Endodermal cell (in vitro differentiated cells): ENCODE measurements at places on chromosomes 7 and 10. TPM values are rescaled to one million over a fixed set of nuclear protein-coding genes. Genes with fewer than 3 reads are reported as not detected.

The TMEM176B gene
- 0.35 TPM in 1 of 3 replicates, not detected in the others for total RNA-seq

DNA sequence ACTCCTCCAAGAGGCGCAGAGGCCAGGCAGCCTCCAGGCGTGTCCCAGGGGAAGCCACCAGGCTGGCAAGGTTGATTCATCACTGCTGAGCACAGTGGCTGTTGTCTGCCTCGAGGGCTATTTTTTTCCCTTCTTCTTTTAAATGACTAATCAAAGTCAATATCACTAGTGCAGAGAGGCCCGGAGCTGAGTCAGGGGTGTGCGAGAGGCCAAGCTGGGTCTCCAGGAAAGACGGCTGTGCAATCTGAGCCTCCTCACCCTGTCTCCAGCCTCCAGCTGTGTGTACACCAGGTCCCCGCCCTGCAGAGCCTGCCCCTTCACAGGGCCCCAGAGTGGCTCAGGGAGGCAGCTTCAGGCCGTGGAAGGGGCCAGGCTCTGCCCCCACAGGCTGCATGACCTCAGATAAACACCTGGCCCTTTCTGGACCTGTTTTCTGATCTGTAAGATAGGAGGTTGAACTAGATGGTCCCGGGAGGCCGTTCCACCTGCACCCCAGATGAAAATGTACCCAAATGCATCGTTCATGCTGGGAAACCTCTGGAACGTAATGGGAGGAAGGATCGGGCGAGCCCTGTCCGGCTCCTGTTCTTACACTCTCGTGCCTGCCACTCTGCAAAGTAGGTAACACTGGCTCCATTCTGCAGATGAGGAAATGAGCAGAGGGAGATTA lies 3.7 kb downstream of the STX1A start:
- peak overlapping the region; percentile 24 for H3K27ac ChIP-seq
- H3K36me3 ChIP-seq, result no peaks in the 10 kb centered on the region
- H3K27me3 ChIP-seq, result peaks cover 19% of the 10 kb centered on the region
- DNase-seq, result no peak

DNA sequence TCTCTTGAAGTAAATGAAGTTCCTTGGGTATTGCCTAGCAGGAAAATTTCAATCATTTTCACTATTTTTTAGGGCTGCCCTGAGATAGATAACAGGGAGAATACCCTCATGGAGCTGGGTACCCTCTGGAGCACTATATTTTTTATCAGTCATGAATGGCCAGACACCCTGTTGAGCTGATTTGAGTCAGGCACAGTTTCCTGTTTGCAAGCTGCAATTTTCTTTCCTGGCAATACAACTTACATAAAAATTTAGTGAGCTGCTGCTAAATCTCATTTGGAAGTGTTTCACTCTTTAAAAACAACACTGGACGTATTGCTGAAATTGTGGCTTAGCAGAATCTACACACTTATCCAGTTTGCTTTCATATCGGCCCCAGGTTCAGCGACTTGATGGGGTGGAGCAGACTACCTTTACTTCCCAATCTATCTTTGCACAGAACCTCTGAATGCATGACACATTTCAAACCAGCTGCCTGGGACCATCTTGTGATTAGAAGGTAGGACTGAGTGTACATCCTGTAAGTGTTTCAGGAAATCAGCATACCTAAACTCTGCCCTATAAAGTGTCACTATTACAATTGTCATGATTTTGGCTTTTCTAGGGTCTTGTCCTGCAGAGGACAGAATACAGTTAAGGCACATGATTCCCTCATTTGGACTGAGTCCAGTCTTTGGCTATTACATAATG lies 125.7 kb upstream of the FAM3C start:
- no peak for DNase-seq
- no peak overlapping the region for H3K27ac ChIP-seq
- no peaks in the 10 kb centered on the region for H3K4me1 ChIP-seq
- no peak overlapping the region for H3K4me3 ChIP-seq
- H3K27me3 ChIP-seq, result no peaks in the 10 kb centered on the region

The TRIL gene
- total RNA-seq, result 3.3 TPM in 2 replicates

DNA sequence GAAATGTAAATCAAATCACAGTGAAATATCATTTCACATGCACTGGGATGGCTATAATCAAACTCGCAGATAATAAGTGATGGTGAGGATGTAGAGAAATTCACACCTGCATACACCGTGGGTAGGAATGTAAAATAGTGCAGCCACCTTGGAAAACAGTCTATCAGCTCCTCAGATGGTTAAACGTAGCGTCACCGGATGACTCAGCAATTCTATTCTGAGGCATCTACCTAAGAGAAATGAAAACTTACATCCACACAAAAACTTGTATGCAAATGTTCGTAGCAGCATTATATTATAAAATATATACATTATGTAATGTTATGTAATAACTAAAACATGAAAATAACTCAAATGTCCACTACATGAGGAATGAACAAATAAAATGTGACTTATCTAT lies 38.9 kb downstream of the SH3PXD2A start:
- no peak overlapping the region for H3K4me3 ChIP-seq
- peaks cover 12% of the 10 kb centered on the region for H3K4me1 ChIP-seq
- no peak for DNase-seq
- no peaks in the 10 kb centered on the region for H3K27me3 ChIP-seq

DNA sequence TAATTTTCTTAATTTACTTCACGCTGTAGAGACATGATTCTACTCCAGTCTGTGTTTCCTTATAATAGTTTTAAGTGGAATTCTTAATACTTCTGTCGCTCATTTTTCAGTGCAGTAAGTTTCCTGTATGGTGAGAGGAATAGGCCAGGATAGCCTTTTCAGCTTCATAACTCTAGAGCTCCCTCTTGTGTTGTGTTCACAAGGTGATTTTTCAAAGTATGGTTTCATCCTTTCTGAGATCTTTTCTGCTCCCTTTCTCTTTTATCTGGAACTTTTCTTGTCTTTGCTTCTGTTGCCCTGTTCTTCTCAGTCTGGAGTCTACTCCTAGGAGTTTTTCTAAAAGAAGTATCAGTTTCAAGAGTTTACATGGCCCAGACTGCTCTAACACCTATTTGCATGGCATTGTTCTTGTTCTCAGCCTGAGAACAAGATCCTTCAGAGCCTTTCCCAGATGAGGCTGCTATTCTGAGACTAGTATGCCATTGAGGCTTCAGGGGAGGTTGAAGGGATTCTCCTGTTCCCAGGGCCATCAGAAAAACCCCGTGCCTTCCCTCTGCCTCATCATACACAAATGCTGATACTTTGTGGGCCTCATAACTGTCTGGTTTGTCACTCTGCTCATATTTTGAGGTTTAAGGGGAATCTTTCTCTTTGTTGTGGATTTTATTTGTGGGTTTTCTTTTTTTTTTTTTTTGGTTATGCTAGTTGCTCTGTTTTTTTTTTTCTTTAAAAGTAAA lies 21.8 kb downstream of the NET1 start:
- H3K4me1 ChIP-seq, result no peaks in the 10 kb centered on the region
- H3K27me3 ChIP-seq, result no peaks in the 10 kb centered on the region
- no peak overlapping the region for H3K4me3 ChIP-seq
- no peak for DNase-seq

The MRLN gene
- total RNA-seq, result not detected in 2 replicates

DNA sequence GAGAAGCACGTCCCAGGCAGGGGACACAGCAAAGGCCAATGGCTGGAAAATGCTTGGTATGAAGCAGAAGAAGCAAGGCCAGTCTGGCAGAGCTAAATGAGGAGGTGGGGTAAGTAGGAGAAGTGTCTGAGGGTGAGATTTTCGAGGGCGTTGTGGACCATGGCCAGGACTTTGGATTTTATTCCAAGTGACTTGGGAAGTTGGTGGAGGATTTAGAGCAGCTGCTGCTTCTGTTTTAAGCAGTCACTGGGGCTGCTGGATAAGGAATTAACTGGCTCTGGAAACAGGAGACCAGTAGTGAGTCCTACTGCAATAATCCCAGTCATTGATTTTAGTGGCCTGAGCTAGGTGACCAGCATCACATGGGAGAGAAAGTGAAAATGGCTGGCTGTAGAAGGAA lies 67.6 kb upstream of the GSDME start:
- peaks cover 3% of the 10 kb centered on the region for H3K4me1 ChIP-seq
- no peak overlapping the region for H3K27ac ChIP-seq
- no peak for DNase-seq
- peaks cover 19% of the 10 kb centered on the region for H3K27me3 ChIP-seq
- H3K36me3 ChIP-seq, result no peaks in the 10 kb centered on the region

- no peaks in the 10 kb centered on the region for H3K27me3 ChIP-seq
- no peaks in the 10 kb centered on the region for H3K36me3 ChIP-seq
- no peak overlapping the region for H3K27ac ChIP-seq
Observed at GRCh38 chr10:97048649-97049427, 136.9 kb downstream of the SLIT1 start.

The LIPK gene
- not detected in 3 replicates for total RNA-seq

- H3K27me3 ChIP-seq, result no peaks in the 10 kb centered on the region
- DNase-seq, result peak; percentile 67
- peaks cover 5% of the 10 kb centered on the region for H3K4me1 ChIP-seq
- no peak overlapping the region for H3K4me3 ChIP-seq
- no peak overlapping the region for H3K27ac ChIP-seq
Observed at GRCh38 chr7:55432939-55433784, 68.0 kb downstream of the LANCL2 start.

The CPA4 gene
- not detected in 3 replicates for total RNA-seq

DNA sequence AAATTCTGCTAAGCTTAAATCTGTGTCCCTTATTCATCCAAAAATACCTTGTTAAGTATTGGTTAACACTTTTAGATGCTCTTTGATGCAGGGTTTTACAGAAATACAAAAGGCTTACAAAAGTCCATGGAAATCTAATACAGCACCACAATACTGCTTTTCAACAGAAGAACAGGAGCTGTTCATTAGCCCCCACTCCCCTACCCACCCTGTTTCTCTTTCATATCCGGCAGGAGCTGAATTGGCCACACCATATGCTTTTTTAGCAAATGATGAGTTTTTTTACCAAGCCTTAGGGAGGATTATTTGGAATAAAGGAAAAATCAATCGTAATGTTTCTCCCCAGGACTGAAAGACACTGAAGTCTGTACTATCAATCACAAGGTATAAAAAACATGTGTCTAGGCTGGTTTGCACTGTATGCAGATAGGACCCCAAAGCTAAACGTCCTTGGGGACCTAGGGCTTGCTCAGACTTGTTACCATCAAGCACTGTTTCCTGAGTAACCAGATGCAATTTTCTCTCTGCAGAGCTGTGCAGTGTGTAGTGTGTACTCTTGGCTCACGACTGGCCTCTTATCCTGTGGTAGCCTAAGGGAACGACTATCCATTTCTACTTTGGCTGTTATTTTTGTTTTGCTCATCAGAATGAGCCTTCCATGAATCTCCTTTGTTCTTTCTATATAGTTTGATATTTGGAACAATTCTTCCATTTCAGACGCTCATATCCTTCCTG lies 143.3 kb upstream of the LRGUK start:
- no peak overlapping the region for H3K4me3 ChIP-seq
- no peak for DNase-seq
- H3K4me1 ChIP-seq, result peaks cover 5% of the 10 kb centered on the region
- H3K36me3 ChIP-seq, result no peaks in the 10 kb centered on the region
- H3K27ac ChIP-seq, result peak overlapping the region; percentile 45

DNA sequence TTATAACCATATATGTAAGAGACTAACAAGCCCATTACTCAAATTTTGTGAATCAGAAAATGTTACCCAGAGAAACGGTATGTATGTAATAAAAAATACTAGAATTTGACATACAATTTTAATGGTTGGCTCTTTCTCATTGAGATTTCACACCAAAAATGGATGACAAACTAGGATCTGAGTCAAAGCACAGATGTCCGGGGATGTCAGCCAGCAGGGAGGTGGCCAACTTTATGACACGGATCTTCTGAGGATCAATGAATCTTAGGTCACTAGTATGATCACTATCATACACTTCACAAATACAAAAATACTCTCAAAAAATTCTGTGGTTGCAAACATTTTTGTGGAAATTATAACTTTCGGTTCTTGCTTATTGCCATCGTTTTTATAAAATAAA lies 173.5 kb upstream of the NFE2L3 start:
- no peak overlapping the region for H3K27ac ChIP-seq
- H3K27me3 ChIP-seq, result no peaks in the 10 kb centered on the region
- H3K4me3 ChIP-seq, result no peak overlapping the region
- no peaks in the 10 kb centered on the region for H3K4me1 ChIP-seq
- H3K36me3 ChIP-seq, result no peaks in the 10 kb centered on the region
- DNase-seq, result no peak

GRCh38 chr10:62811159-62811875 lies 4.8 kb downstream of the EGR2 start:
- no peak overlapping the region for H3K4me3 ChIP-seq
- no peak for DNase-seq
- no peak overlapping the region for H3K27ac ChIP-seq
- peaks cover 8% of the 10 kb centered on the region for H3K4me1 ChIP-seq
- H3K36me3 ChIP-seq, result peaks cover 3% of the 10 kb centered on the region
- peaks cover 53% of the 10 kb centered on the region for H3K27me3 ChIP-seq

DNA sequence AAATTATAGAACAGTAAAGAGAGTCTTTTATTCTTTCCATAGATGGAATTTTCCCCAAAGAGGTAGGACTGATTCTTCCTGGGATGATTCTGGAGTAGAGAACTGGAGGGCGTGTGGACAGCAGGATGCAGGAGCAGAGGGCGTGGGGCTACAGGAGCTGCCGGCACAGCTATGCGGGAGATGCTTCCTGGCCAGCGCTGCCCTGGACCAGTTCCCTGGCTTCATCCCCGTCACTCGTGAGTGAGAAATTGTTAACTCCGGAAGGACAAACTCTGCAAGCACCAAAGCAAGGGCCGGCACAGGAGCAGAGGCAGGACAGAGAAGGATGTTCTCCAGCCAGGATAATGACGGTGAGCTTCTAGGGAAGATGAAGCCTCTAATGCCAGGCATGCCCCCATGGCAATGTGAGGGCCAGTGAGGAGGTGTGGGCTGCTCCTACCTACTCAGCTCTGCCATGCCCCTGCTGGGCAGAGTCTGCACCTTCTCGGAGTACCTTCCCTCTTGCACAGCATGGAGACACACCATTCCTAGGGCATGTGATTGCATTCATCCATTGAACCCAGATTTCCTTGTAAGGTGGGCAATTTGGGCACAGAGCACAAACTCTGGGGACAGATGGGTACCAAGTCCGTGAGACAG lies 760.9 kb upstream of the IGFBP3 start:
- H3K27me3 ChIP-seq, result no peaks in the 10 kb centered on the region
- no peaks in the 10 kb centered on the region for H3K4me1 ChIP-seq
- H3K4me3 ChIP-seq, result no peak overlapping the region
- no peak overlapping the region for H3K27ac ChIP-seq
- no peak for DNase-seq

The WNT8B gene
- total RNA-seq, result not detected in 3 replicates

DNA sequence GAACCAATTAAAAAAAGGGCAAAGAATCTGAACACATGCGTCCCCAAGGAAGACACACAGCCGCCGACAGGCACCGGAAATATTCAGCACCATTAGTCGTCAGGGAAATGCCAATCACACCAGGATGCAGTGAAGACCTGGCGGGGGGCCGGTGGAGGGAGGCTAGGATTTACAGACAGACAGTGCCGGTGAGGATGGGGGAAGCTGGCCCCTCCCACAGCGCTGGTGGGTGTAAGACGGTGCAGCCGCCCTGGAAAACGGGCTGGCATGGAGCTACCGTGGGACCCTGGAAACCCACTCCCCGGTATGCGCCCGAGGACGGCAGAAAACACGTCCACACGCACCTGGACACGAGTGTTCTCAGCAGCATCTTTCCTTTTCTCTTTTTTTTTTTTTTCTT lies 4.8 kb upstream of the ADAP1 start:
- H3K4me3 ChIP-seq, result no peak overlapping the region
- no peak for DNase-seq
- no peaks in the 10 kb centered on the region for H3K36me3 ChIP-seq
- H3K27ac ChIP-seq, result no peak overlapping the region
